ENCODE measurements at places on chromosomes 12 and 14.

DNA sequence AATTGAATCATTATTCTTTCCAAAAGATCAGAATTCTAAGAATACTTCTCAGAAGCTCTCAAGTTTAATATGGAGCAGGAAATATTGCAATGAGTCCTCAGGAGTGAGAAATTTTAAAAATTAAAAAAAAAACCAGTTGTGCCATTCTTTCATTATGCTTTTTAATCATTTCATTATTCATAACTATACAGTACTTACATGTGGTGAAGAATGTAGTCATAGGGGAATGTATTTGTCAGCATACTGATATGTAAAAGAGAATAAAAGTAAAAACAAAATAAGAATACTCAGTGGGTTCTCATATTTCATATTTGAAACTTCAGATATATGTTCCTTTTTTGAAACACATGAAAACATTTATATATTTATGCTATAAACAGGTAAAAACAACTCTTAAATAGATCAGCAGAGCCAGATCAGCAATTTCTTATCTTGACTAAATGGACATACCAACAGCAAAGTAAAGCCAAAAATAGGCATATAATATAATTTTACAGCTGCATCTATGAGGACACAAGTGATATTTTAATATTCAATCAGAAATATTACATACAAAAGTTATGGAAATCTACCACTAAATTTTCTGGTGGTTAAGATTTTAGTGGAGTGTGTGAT lies 19.9 kb upstream of the MBIP start:
- no peak for DNase-seq

DNA sequence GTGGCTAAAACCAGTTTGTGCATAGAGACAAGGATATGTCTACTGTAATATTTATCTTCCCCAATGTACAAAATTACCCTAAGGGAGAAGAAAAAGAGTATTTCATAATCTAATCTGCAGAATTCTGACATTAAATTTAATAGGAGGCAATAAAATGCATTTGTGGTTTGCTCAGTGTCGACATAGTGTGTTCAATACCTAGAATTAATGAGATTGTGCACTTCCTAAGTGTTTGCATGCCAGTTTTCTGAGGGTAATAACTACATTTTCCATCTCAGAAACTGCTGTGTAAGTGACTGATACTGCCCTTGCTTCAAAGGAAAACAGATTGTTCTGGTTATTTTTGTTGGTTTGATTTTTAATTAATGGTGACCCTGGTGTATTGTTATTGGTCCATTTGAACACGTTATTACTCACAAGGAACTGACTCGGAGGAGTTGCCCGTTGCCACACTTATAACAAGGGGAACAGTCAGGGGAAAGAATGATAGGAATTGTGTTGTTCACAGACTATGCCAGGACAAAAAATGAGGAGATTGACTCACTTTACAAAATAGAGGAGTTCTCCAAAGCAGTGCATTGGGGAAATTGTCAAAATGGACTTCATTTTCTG lies 960.3 kb upstream of the TMEM132C start:
- DNase-seq, result no peak

DNA sequence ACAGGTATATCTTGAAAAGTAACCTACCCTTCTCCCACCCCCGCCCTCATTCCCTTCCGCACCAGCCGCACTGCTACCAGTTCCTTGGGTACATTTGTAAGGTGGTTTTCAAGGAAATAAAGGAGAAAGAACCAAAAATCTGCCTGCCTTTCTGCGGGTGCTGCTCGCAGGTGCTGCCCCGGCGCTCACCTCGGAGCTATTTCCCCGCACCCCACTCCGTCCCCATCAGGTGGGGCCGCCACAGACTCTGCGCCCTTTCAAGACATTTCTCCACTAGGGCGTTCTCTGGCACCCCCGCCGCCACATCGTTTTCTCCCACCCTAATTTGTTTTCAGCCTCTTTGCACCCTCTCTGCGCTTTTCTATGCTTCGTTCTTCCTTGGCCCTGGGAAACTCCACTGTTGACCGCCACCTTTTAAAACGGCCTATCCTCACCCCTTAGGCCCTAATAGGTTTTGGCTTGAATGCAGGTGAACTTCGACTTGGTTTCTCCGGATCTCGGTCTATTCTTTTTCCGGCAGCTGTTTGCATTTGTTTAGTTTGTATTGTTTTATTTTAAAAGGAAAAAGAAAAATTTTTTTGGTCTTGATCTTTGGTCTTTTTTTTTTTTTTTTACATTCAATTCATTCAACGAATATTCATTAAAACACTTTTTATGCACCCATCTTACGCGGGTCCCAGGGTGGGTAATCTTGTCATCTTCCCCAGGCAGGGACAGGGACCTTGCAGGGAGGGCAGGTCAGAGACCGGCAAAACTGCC lies 3.0 kb downstream of the VSX2 start:
- no peak for DNase-seq

GRCh38 chr14:27390155-27390554 lies 792.3 kb upstream of the NOVA1 start:
- DNase-seq, result no peak

GRCh38 chr12:123681605-123682004 lies 10.7 kb downstream of the TCTN2 start:
- DNase-seq, result no peak

GRCh38 chr12:115885040-115885690 lies 392.3 kb downstream of the MED13L start:
- DNase-seq, result no peak

Measured in left renal pelvis (tissue), 4 donors.